ENCODE measurements at places on chromosomes 7 and 10.

DNA sequence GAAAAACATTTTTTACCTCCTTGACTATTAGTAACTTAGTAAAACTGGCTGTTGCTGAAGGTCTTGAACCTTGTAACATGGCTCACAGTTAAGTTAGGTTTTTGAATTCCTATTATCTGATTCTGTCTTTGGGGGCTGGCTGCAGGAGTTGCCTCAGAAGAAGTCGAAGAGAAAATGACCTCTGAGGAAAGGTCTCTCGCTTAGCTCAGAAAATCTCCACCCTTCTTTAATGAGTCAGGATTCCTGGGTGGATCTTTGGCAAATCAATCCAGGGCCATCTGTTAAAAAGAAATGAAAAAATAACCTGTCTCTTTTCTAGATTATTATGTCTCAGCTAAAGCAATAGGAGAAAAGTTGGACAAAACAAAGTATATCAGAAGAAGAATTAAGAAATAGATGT, 267.8 kb upstream of the SEMA3C start:
- no peak for DNase-seq

DNA sequence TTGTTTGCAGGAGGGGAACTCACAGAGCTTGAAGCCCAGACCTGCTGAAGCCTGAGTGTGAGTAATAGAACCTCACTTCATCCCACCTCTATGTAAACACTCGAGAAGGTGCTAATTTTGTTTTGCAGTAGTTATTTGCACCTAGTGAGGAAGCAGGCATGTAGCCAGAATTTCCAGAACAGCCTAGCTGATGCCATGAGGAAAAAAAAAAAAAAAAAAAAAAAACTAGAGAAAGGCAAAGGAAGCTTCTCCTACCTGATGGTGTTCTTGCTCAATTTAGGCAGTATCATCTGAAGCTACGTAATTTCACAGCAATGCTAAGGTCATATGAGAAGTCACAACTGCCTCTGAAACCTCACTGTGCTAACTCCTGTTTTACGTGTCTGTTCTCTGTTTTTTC, 13.6 kb upstream of the GPR37 start:
- DNase-seq = no peak

- no peak for DNase-seq
Observed at GRCh38 chr10:96632974-96633710, 46.3 kb upstream of the TM9SF3 start.

GRCh38 chr7:15783987-15784693, 97.7 kb upstream of the MEOX2 start:
- no peak for DNase-seq

GRCh38 chr10:27512548-27512947, 8.4 kb downstream of the RAB18 start:
- DNase-seq = no peak

DNA sequence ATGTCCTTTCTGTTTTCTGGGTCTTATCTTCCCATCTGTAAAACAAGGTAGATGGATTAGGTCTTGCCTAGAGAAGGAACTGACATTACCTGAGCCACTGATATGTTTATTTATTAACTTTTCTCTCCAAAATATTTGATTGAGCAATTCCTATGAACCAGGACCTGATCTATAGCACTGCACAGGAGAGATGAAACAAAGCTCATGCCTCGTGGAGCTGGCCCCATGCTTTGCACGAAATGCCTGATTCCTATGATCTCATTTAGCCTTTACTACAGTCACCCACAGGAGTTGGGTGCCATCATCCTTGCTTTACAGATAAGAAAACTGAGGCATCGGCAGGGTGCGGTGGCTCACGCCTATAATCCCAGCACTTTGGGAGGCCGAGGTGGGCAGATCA, 48.2 kb upstream of the ZMIZ1 start:
- DNase-seq = no peak

DNA sequence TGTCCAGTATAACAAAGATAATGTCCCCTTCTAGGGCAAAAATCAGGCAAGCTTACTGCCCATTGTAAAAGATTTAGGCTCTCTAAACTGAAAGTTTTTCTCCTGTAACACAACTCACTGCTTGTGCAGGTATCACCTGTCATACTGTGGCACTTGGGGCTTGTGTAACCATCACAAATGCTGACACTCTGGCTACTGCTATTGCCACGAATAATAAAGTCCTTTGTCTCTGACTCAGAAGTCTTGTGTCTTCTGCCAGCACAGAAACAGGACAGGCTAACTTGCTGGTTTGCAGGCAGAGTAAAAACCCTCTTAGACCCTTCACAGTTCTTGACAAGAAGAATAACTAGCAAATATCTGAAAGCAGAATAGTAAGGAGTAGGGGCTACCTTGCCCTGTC, 273.9 kb downstream of the RPS24 start:
- DNase-seq = no peak

GRCh38 chr10:120539076-120539475, 82.0 kb downstream of the PLPP4 start:
- DNase-seq = no peak

GRCh38 chr10:132192076-132192975, 5.6 kb downstream of the DPYSL4 start:
- DNase-seq = no peak

DNA sequence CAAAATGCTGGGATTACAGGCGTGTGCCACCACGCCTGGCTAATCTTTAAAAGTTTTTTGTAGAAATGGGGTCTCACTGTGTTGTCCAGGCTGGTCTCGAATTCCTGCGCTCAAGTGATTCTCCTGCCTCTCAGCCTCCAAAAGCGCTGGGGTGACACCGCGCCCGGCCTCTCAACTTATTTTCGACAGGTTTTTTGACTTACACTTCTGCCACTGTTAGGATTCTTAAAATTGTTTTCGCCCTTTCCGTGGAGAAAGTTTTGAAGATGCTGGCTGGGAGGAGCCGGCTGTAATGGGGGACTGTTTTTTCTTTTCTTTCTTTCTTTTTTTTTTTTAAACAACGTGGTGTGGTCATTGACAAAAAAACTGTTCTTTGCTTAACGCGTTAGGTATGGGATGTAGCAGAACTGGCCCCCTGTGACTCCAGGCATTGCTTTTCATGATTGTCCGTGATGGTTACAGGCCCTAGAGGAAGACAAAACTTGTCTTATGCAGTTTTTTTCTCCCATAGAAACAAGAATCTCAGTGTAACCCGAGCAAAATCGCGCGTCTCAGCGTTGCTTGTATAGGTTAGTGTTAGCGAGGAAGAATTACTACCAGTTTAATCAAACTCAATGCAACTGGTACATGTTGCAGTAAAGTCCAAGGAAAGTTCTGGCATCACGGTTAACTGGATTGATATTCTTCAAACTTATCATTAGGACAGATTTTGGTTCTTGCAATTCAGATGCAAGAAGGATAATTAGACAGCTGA, 72.2 kb downstream of the DAGLB start:
- DNase-seq = no peak

DNA sequence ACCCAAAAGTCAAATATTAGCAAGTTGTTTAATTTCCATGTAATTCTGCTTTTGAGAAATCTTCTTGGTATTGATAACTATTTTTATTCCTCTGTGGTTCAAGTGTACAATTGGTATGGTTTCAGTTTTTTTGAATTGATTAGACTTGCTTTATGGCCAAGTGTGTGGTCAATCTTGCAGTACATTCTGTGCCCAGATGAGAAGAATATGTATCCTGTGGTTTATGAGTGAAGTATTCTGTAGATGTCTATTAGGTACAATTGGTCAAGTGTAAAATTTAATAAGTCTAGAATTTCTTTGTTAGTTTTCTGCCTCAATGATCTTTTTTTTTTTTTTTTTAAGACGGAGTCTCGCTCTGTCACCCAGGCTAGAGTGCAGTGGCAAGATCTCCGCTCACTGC, 36.6 kb upstream of the C7orf33 start:
- DNase-seq = no peak

DNA sequence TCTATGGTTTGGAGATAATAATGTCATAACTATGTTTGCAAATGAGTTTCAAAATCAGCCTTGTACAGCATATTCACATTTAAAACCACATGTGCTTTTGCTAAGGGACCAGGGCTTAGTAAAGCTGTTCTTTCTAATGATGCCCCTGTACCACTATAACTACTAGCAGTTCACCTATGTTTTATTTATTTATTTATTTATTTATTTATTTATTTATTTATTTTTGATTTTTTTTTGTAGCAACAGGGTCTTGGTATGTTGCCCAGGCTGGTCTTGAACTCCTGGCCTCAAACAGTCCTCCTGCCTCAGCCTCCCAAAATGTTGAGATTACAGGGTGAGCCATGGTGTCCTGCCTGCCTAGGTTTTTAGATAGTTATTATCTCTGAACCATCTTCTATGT, 96.9 kb downstream of the CFAP58 start:
- DNase-seq = no peak

DNA sequence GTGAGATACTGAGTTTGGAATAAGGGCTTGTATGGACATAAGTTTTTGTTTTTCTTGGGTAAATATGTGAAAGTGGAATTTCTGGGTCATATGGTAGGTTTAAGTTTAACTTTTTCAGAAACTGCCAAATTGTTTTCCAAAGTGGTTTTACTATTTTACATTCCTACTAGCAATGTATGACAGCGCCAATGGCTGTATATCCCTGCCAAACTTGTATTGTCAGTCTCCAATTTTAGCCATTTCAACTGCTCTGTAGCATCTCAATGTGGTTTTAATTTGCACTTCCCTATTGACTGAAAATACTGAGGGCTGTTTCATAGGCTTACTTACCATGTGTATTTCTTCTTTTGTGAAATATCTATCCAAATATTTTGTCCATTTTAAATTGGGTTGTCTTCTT, 90.5 kb upstream of the ZNF32 start:
- no peak for DNase-seq

DNA sequence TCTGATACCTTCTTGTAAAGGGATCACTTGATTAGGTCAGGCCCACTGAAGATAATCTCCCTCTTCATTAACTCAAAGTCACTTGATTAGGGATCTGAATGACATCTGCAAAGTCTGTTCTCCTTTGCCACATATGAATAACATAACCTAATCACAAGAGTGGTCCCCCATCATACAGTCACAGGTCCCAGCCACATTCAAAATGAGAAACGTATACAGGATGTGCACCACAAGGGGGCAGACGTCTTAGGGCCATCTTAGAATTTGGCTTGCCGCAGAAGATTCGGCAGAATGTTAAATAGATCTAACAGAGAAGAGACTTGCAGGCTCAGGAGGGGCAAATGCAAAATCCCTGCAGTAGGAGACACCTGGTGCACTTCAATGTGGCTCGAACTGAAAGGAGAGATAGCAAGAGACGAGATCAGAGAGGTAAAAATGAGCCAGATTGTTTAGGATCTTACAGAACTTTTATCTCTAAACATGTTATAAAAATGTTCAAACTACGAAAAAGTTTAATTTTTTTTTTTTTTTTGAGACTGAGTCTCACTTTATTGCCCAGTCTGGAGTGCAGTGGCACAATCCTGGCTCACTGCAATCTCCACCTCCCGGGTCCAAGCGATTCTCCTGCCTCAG, 10.4 kb upstream of the SMC3 start:
- DNase-seq = no peak

DNA sequence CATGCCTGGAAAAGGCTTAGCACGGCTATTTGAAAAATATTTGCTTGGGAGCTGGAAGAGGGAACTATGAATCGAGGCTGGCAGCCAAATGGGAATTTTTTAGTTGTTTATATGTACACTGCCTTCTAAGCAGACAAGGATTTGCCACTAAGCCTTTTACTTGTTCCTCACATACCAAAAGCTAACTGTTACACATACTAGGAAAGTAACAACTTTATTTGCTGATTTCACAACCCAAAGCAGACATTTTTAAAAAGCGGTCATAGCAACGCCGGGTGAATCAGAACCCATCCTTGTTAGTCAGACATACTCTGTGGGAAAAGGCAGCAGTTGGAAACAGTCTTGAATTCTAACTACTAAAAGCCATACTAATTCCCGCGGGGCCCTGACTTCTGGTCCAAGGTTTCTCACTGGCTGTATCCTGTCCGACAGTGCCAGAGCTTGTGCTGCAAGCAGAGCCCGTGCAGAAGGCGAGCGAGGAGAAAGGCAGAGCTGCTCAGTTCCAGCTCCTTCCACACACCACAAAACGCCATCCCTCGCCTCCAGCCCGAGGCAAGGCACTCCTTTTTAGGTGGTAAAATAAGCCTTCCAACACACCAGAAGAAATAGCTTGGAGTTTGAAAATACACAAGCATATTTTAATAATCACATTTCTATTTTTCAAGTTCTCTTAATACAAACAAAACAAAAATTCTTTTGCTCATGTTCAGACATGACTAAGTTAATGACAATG, 89.2 kb downstream of the RNF216 start:
- no peak for DNase-seq

DNA sequence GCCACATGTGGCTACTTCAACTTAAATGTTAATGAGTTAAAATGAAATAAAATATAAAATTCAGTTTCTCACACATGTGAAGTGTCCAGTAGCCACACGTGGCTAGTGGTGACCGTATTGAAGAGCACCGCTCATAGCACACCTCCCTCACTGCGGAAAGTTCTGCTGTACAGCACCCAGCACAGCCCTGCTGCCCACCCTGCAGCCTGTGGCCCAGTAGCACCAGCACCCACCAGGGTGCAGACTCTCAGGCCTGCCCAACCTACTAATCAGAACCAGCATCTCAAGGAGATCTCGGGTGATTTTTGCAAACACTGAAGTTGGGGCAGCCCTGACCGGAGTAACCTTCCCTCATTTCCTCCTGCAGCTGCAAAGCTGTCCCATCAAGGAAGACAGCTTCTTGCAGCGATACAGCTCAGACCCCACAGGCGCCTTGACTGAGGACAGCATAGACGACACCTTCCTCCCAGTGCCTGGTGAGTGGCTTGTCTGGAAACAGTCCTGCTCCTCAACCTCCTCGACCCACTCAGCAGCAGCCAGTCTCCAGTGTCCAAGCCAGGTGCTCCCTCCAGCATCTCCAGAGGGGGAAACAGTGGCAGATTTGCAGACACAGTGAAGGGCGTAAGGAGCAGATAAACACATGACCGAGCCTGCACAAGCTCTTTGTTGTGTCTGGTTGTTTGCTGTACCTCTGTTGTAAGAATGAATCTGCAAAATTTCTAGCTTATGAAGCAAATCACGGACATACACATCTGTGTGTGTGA, 162.8 kb upstream of the LANCL2 start:
- no peak for DNase-seq

- no peak for DNase-seq
Observed at GRCh38 chr10:34206078-34206934, 608.8 kb downstream of the PARD3 start.

DNA sequence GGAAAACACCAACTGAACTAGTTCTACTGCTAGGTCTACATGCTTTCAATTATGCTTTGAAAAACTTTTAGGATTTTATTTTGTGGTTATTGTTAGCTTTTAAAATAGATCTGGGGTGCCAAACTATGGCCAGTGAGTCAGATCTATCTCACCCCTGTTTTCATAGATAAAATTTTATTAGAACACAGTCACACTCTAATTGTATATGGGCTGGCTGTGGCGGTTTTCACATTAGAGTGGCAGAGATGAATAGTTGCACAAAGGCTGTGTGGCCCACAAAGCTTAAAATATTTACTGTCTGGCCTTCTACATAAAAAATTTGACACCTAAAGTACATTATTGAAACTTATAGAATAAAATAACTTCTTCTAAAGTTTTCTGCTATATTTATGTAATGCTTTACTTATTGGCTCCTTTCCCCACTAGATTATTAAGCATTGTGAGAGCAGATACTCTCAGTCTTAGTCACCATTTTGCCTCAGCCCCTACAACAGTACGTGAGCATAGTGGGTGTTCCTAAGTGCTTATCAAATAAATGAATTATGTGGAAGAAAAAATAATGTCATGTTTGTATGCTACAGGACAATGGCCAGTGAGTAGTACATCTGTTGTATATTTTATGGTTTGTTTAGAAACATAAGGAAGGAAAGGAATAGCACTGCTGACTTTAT, 5.4 kb upstream of the SUV39H2 start:
- DNase-seq = no peak

Data from cerebellar nuclear complex (tissue), 1 donor.